GDM1 (cell line): ENCODE measurements at places on chromosomes 6 and 20.

- no peak for DNase-seq
Observed at GRCh38 chr6:131958095-131958494, 6.9 kb upstream of the CCN2 start.

GRCh38 chr6:138546733-138547185 is 47.5 kb upstream of the NHSL1 start:
- peak; percentile 61 for DNase-seq

DNA sequence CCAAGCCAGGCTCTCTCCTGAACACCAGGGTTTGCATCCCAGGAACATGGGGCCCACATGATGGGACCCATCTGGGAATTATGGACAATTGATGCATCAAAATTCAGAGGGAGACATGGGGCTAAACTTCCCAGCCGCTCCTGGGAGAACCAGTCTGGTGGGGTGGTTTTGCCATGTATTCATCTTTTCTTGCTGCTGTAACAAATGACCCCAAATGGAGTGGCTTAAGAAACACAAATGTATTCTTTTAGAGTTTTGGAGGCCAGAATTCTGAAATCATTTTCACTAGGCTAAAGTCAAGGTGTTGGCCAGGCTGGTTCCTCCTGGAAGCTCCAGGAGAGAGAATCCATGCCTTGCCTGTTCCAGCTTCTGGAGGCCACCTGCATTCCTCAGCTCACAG is 6.5 kb downstream of the SLC13A3 start:
- DNase-seq: no peak

DNA sequence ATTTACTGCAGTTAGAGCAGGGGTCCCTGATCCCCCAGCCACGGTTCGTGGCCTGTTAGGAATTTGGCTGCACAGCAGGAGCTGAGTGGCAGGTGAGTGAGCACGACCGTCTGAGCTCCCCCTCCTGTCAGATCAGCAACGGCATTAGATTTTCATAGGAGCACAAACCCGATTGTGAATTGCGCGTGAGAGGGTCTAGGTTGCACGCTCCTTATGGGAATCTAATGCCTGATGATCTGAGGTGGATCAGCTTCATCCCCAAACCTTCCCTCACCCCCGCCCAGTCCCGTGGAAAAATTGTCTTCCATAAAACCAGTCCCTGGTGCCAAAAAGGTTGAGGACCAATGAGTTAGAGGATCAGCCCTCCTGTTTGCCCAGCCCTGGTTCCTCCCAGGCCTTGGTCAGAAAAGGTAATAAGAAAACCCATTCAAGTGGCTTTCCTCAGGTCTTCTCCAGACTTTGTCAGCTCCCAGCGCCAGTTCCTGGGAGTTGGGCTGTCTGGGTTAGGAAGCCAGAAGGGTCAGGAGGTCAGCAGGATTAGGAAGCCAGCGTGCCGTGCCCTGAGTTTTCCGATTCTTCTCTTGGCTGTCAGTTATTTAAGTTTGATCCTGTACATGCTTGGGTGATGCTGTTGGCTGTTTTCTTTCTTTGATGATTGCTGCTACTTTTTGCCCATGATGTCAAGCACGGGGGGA is 139.9 kb upstream of the PMEPA1 start:
- no peak for DNase-seq
